CD8-positive, alpha-beta T cell (primary cell): ENCODE measurements at places on chromosomes 1 and 21.

- DNase-seq = no peak
These were observed 119.6 kb upstream of the ADGRL2 start for GRCh38 chr1:81681114-81681513.

DNA sequence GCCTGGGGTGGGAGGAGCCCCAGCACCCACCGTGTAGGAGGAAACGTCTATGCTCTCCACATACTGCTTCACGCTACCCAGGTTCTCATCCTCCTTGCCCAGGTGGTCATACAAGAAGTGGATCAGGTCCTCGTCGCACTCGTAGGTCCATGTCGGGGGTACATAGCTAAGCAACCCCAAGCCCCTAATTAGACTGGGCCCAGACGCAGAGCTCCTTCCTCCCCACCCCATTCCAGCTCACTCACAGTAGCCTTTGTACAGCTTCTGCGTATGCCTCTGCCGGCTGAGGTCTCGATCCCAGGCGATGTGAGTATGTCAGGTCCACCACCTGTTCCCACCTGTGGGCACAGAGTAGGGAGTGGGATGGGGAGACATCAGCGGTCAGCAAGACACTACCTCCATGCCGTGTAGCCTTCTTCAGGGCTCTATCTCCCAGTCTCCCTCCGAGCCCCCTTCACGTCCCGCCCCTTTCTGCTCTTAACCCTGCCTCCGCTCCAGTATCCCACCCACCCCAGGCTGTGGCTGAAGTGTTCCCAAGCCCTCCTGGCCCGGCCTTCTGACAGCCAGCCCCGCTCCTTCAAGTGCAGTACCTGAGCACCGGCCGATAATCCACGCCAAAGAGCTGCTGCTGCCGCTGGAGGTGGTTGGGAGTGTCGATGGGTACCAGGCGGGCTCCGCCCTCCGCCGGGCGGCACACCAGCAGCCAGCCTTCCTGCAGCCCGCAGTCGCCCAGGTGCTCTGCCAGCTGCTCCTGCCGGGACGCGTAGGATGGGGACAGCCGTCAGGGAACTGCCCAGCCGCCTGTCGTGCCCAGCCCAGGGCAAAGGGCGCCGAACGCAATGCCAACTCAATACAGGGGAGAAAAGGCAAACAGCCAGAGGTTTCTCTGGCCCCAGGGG lies 919 bp downstream of the HECTD3 start:
- peak; percentile 50 for DNase-seq

GRCh38 chr1:223189903-223190724 lies 47.1 kb upstream of the TLR5 start:
- no peak for DNase-seq

DNA sequence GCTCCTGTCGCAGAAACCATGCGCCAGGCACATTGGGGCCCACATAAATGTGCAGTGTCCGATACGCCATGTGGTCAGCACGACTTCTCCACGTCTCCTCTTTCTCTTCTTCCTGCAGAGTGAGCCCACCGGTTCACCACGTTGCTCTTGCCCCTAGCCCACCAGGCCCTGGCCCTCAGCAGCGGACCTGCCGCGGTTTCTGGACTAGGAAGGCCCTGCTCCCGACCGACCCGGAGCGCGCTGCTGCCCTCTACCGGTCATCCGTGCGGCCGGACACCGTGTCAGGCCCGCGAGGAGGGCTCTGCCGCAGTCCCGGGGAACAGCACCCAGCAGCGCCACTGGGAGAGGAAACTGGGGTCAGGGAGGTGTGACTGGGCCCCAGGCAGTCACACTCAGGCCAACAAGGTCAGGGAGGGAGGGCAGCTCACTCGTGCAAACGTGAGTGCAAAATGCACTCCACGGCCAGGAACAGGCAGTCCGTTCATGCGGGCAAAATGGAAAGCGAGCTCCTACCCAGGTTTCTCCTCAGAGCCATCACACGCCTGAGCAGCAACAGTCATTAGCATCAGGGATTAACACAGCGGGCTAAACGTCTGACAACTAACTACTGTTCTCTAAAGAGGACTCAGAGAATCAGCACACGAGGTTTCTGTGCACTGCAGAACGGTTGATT lies 13.7 kb downstream of the TLR5 start:
- peak; percentile 71 for DNase-seq

DNA sequence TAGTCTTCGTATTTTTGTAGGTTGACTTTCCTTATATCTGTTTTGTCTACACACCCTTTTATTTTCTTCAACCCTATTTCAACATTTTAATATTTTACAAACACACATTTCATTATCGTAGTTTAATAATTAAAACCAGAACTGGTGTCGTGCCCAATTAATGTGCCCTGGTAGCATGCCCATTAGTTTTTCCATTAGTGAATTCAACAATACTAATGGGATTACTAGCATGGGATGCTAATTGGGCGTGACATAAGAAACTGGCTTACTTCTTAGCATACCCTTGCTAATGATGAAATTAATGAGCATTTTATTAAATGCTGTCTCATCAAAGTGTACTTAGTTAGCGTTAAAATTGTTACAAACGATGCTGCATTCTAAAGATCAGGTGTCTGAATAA lies 332.7 kb downstream of the USH2A start:
- no peak for DNase-seq

- DNase-seq = no peak
These were observed 36.2 kb downstream of the CAMSAP2 start for GRCh38 chr1:200774735-200775444.

- DNase-seq = no peak
These were observed 73.4 kb downstream of the CEP350 start for GRCh38 chr1:180027949-180028445.

GRCh38 chr1:175252561-175252960 lies 60.0 kb upstream of the KIAA0040 start:
- DNase-seq = no peak

- DNase-seq = no peak
These were observed 40.4 kb upstream of the PIGC start for GRCh38 chr1:172484252-172484651.

- no peak for DNase-seq
These were observed 124.4 kb upstream of the IRF2BP2 start for GRCh38 chr1:234734412-234734835.

DNA sequence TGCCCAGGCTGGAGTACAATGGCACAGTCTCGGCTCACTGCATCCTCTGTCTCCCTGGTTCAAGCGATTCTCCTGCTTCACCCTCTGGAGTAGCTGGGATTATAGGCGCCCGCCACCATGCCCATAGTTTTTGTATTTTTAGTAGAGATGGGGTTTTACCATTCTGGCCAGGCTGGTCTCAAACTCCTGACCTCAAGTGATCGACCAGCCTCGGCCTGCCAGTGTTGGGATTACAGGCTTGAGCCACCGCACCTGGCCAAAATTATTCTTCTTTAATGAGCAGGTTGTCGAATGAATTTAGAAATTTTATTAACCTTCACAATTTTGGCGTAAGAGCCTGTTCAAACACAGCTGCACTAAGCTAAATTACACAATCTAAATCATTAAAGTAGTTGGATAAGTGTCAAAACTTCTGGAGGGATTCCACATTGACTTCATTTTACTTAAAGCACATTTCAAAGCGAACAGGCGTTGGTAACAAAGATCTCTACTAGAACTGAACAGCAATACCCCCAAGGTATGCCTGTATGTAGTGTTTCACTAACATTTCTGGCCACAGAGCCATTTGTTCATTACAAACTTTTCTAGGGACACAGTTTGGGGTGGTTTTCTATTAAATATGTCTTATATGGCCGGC lies 5.2 kb upstream of the CTH start:
- DNase-seq = no peak

DNA sequence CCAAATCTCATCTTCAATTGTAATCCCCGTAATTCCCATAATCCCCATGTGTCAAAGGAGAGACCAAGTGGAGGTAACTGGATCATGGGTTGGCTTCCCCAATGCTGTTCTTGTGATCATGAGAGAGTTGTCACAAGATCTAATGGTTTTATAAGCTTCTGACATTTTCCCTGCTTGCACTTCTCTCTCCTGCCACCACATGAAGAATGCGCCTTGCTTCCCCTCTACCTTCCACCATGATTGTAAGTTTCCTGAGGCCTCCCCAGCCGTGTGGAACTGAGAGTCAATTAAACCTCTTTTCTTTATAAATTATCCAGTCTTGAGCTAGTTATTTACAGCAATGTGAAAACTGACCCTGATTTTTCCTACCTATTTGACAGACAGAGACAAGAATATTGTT lies 162.5 kb upstream of the SYT6 start:
- no peak for DNase-seq

GRCh38 chr1:165383067-165383466 lies 26.6 kb upstream of the LMX1A start:
- DNase-seq = no peak

- no peak for DNase-seq
These were observed 82.0 kb upstream of the ATP1A1 start for GRCh38 chr1:116291024-116291423.
